ENCODE measurements at places on chromosomes 4 and X.

DNA sequence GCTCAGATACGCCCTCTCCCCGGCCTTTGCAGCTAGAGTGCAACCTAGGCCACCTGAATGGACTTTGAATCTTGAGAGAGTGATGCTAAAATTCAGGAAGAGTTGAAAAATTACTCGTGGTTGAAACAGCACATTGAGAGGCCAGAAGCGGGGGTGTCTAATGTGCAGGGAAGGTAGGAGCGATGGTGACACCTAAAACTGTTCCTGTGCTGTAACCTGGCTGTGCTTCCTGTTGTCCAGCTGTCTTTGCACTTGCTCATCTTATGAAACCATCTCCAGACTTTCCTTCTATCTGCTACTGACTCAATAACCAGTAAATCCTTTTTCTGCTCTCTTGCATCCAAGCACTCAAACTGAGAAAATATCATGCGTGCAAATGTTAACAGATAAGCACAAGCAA is 106.4 kb upstream of the RPS6KA3 start:
- DNase-seq = no peak

DNA sequence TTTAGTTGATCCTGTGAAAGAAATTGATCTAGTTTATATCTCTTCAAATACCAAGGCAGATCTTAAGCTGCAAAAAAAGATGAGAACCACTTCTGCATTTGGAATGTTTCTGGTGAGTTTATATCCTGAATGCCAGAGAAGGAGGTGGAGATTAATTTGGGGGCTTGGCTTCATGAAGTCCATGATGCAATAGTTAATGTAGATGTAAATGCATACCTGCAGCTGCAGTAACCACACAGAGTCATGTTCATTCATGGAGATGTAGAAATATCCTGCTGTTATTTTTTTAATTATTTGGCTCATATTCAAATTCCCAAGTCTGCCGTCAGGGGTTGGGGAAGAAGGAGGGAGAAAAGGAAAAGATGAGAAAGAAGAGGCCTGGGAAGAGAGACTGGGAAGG is at the start of gene SULT1E1:
Gene SULT1E1 (minus strand): TSS at position 94 of the 400 bp plus-strand sequence. CDS start 2,501 bp downstream, outside the sequence.
- DNase-seq = peak; percentile 18

DNA sequence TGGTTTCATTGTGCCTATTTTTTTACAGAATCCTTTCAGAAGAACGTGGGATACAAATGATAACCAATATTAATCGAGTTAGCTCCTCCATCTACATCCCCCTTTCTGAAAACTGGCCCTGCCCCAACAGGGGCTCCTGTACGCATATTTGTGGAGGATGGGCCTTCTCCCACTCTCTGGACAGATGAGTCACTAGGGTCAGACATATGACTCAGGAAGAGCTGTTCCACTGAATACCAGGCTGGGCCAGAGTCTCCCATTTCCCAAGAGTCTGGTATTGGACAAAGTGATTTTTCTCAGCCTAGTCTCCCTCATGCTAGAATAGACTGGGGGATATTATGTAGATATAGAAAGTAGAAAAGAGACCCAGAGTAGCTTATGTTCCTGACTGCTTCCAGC is 142.4 kb downstream of the TSPAN5 start:
- no peak for DNase-seq

GRCh38 chrX:129522184-129523078 is 859 bp downstream of the SMARCA1 start:
- DNase-seq = peak; percentile 64

- DNase-seq = peak; percentile 12
Measured at GRCh38 chr4:182137343-182137742, 105.9 kb upstream of the TENM3 start.

DNA sequence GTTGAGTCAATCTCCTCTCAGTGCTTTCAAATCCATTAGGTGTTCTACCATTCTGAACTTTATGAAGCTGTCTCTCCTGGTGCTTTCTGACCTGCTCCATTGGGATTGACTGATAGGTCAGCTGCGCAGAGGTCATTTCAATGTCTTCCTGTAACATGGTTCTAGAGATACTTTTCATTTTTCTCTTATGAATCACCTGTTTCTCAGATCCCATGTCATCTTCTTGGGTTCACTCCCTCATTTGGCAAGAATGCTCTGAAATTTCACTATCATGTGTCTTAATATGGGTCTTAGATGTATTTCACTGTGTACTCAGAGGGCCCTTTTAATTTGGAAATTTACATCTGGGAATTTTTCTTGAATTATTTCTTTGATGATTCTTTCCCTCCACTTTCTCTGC is 13.8 kb upstream of the PGM2 start:
- no peak for DNase-seq

DNA sequence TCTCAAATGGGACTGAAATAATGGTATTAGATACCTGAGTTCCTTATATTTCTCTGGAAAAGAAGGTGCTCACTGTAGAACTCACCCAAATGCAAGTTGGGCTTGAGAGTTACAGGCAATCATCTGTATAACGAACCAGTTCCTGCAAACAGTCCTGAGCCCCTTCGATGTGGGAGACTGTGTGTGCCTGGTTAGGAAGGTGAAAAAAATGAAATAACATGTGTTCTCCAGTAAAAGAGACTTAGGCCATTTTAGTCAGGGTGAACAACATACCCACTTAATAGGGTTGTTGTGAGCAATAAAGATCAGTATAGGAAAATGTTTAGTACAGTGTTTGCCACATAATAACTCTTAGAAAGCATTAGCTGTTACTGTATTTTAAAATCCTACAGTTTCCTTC is 23.4 kb downstream of the STIM2 start:
- DNase-seq = no peak

Measured in NCI-H1417 (cell line).